Stimulated activated CD4-positive, alpha-beta T cell treated with anti-CD3 and anti-CD28 coated beads, Interleukin-2, amount 100 ng/mL, for 48 hours (primary cell): ENCODE measurements at places on chromosomes 16 and 17.

- no peak for DNase-seq
Measured at GRCh38 chr16:64627288-64627687, 494.6 kb downstream of the CDH11 start.

DNA sequence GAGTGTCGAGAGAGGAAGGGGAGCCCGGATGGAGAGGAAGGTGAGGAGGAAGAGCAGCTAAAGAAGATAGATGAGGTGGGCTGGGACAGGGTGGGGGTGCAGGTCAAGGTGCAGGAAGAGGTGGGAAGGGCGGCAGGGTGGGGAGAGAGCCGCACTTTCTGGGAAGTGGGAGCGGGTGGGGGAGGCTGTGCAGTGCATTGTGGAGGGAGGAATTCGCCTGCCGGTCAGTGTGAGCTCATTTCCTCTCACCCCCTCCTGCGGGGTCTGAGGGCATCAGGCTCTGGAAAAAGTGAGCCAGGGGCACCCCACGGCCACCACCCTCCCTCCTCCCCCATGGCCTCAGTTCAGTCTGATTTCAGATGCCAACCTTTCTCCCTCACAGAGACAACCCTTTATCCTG is 2.5 kb upstream of the ARHGAP23 start:
- DNase-seq, result no peak

DNA sequence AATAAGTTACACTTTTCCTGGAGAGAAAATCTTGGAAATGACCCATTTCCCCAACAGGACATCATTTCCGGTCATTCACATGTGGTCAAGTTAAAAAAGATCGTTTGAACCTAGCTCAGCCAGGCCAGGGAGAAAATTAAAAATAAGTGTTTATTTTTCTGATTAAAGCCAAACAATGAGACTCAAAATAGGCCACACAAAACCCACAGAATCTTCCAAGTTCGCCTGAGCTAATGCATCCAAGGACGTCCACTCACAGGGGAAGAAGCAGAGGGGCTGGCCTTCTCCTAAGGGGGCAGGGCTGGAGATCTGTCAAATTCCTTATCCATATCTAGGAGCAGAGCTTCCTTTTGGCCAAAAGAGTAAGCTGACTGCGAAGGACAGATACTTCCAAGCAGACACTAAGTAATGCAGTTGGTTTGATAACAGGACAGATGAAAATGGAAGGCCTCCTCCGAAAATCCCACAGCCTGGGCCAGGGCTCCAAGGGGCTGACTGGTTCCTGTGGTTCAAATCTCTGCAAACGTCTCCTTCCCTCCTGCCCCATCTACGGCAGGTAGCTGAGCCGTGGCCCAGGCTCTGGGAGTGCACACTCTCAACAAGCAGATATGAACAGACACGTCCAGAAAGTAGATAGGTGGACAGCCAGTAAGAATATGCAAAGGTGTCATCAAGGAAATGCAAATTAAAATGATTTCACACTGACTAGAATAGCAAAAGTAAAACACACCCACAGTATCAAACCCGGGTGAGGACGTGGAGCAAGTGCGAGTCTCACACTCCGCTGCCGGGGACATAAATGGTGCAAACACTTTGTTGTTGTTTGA is 98.5 kb downstream of the MRM3 start:
- no peak for DNase-seq

DNA sequence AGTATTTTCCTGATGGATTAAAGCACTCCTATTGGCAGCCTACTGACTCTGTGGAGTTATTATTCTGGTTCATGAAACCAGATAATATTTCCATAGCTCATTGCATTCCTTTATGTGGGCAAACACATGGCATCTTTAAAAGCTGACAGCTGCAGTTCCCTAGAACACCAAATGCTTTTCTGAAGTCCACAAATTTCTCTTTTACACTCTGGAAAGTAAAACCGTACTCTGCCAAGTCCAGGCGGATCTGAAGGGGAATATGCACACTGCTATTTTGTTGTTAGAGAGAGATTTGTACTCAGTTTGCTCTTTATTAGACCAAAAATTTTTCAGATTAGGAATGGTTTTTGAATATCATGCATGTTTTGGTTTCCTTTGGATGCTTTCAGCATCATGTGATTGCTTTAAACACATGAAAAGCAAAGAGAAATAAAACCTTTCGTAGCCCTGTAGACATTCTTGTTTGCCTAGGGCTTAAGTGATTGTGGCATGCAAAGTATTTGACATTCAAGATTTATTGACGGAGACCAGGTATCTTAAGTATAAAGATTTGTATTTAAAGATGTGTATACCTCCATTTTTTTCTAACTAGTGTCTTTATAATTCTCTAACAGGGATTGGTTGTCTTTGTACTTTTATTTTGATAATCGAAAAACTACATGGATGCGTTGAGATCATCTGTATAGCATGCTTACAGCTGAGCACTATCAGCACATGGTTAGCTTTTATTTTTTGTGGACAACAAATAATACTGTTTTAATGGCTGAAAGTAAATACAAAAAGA is 19.5 kb downstream of the SEC14L1 start:
- DNase-seq, result no peak

GRCh38 chr17:17356931-17357270 is 53.7 kb downstream of the NT5M start:
- no peak for DNase-seq

- DNase-seq, result no peak
Measured at GRCh38 chr16:21156767-21157467, 1.6 kb upstream of the LDAF1 start.

DNA sequence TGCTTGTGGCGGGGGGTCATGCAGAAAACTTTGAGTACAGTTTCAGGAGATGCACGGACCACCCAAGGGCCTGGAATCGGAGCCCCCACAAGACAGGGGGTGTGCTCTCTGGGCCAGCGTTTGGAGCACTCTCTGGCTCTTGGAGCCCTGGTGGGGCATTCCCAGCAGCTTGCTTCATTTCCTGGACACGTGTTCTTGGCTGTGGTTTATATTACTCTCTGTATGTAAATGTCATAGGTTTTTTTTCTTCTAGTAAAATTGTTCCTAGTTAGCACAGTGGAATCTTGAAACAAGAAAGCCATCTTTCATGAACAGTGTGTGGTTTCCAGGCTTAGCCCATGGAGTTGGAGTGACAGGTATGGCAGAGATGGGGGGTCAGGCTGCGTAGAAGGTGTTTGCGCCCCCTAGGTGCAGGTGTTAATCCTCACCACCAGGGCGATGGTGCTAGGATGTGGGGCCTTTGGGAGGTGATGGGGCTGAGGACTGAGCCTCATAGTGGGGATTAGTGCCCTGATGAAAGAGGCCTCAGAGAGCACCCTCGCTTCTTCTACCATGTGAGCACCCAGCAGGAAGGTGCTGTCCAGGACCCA is 79.8 kb downstream of the JPH3 start:
- no peak for DNase-seq

- DNase-seq, result no peak
Measured at GRCh38 chr17:65055280-65055707, 1.2 kb downstream of the GNA13 start.

DNA sequence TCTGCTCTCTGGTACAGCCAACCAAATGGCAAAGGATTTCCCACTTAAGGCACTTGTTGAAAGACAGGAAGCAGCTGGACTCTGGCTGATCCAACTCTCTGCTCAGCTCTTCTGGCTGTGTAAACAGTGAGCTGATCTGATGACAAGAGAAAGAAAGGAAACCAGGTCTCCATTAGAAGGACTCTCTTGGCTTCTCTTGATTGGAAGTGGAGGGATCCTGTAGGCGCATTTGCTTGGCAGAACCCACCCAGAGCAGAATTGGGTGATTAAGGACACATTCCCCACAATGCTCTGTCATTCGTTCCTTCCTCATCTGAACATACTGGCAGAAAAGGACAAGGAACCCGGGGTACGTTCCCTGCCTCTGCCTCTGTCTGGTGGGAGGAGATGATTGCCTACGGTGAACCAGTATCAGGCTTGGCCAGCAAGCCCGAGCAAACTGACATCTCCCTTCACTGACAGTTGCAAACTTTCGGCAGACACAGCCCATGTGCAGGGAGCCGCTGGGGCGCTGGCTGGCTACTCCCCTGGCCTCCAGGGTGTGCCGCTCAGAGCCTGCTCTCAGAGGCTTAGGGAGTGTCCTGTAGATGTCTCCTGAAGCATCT is 29.1 kb downstream of the LDHD start:
- no peak for DNase-seq

GRCh38 chr17:1000597-1001461 is 3.9 kb downstream of the TIMM22 start:
- DNase-seq, result no peak

GRCh38 chr17:74861662-74862107 is 2.0 kb upstream of the GRIN2C start:
- no peak for DNase-seq

- DNase-seq, result no peak
Measured at GRCh38 chr16:27164352-27164751, 39.0 kb upstream of the KDM8 start.
